Activated CD4-positive, alpha-beta memory T cell treated with anti-CD3 and anti-CD28 coated beads, Interleukin-2, amount 10 ng/mL, durations not matched to agents 7 days and 5 days (primary cell): ENCODE measurements at places on chromosomes 1 and 21. TPM values are rescaled to one million over a fixed set of nuclear protein-coding genes. Genes with fewer than 3 reads are reported as not detected.

- peaks cover 84% of the 10 kb centered on the region for H3K4me1 ChIP-seq
- DNase-seq, result peak; percentile 52
- H3K27me3 ChIP-seq, result no peaks in the 10 kb centered on the region
- H3K36me3 ChIP-seq, result peaks cover 9% of the 10 kb centered on the region
Measured at GRCh38 chr1:54284781-54285529, 85.0 kb downstream of the MRPL37 start.

GRCh38 chr1:226601456-226601855, 52.9 kb downstream of the STUM start:
- no peak for DNase-seq
- no peak overlapping the region for H3K27ac ChIP-seq
- H3K4me1 ChIP-seq, result no peaks in the 10 kb centered on the region

GRCh38 chr1:178412400-178412770, 84.4 kb downstream of the CLEC20A start:
- H3K4me3 ChIP-seq, result no peak overlapping the region
- no peak overlapping the region for H3K27ac ChIP-seq
- no peak for DNase-seq
- H3K4me1 ChIP-seq, result no peaks in the 10 kb centered on the region
- H3K36me3 ChIP-seq, result no peaks in the 10 kb centered on the region

PDPN gene
- total RNA-seq, result not detected
